ENCODE measurements at places on chromosomes 4 and X.

DNA sequence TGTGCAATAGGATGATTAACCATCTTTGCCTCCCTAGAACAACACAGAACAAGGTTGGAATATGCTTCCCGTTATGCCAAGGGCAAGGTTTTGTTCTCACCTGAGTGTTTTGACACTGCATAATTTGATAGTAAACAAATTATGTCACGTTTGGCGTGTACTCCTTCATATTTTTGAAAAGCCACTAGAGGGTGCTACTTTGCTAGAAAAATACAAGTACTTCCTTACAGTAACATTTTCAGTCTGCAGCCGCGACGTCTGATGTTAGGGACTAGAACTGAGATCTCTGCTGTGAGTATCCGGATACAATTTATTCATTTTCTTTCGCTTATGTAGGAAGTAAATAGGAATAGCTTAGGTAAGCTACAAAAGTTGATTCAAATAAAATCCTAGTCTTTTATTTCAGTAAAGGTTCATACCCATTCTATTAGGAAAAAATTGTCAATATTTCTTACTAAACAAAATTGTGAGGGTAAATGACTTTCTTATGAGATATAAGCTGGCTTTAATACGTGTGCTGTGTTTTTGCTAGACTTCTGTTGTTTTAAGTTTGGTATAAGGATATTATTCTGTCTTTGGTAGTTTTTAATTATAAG is 181.1 kb upstream of the WDFY3 start:
- peak; percentile 36 for DNase-seq

- DNase-seq, result no peak
Measured at GRCh38 chr4:147724468-147725201, 7.3 kb upstream of the ARHGAP10 start.

- no peak for DNase-seq
Measured at GRCh38 chr4:125319311-125319710, 4.6 kb downstream of the FAT4 start.

DNA sequence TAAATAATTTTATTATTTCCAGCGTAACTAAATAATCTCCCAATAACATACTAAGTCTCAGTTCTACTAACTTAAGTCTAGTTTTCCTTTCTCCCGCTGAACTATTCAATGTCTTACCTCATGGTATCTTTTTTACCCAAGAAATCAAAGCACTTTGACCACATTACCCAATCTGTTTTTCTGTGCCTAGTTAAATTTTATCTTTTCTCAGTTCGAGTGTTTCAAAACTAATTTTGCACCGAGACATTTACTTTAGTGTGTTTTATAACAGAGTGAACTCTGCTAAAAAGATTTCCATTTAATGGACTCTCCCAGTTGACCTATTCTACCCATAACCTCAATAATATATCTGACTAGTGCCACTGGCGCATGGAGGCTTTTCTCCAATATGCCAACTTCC is 67.6 kb upstream of the IRF2 start:
- DNase-seq, result no peak

GRCh38 chr4:81754169-81754568 is 282.5 kb upstream of the RASGEF1B start:
- DNase-seq, result no peak

- DNase-seq, result no peak
Measured at GRCh38 chrX:44474410-44474809, 68.2 kb downstream of the FUNDC1 start.

DNA sequence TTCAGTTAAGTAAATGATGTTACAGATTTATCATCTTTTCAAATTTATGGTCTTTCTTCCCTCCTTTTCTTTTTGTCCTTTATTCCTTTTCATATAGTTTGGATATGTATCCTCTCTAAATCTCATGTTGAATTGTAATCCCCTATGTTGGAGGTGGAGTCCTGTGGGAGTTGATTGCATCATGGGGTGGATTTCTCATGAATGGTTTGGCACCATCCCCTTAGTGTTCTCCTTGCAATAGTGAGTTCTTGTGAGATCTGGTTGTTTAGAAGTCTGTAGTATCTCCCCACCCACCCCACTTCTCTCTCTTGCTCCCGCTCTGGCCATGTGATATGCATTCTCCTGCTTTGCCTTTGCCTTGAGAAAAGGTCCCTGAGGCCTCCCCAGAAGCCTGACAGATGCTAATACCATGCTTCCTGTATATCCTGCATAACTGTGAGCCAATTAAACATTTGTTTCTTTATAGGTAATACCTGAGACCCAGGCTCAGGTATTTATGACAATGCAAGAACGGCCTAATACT is 236.7 kb downstream of the PRDM5 start:
- no peak for DNase-seq

DNA sequence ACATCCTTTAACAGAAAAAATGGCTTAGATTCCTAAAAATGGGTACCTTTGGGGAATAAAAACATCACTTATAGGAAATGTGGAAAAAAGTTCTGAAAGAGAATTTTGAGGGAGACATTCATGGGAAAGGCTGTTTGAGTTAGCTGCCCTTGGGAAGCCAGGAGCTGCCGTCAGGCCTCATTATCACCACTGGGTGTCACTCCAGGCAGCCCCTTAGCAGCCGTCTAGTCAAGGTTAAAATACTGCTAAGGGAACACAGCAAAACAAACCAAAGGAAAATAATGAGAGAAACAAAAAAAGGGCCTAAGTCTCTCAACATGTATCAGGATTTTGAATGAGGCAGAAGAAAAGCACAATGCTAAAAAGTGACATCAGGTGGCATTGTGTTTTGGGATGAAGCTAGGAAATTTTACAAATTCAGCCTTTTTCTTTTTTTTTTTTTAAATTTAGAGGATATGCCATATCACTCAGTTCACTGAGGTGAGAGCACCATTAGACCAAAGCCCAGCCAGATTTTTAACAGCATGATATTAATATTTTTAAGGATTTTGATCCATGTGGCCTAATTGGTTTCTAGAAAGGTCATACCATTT is 235.3 kb downstream of the GPAT3 start:
- peak; percentile 14 for DNase-seq

GRCh38 chrX:48976086-48976485 is 4.4 kb upstream of the KCND1 start:
- DNase-seq, result no peak

DNA sequence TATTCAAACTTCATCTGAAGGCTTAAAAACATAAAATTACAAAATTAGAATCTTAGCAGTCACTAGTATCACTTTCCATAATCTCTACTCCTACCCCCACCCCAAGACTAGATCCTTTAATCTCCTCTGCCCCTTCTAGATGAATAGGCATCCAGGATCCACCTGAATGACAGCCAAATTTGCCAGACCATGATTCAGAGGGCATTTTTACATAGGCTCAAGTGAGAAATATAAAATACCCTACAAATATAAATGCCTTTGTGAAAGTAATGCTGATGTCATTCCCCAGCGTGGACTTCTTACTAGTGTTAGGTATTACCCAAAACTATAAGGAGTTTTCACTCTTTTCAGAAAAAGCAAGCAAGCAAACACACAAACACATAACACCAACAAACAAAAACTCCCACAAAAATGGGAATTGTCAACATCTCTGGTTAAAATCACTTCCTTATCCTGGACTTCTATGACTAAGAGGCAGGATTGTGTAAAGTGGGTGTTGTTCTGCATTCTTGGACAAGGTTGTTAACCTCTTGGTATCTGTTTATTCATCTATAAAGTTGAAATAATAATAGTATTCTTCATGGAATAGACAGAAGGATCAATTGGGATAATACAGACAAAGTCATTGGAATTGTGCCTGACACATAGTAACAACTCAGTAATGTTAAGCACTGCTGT is 51.3 kb upstream of the TMPRSS11F start:
- no peak for DNase-seq

DNA sequence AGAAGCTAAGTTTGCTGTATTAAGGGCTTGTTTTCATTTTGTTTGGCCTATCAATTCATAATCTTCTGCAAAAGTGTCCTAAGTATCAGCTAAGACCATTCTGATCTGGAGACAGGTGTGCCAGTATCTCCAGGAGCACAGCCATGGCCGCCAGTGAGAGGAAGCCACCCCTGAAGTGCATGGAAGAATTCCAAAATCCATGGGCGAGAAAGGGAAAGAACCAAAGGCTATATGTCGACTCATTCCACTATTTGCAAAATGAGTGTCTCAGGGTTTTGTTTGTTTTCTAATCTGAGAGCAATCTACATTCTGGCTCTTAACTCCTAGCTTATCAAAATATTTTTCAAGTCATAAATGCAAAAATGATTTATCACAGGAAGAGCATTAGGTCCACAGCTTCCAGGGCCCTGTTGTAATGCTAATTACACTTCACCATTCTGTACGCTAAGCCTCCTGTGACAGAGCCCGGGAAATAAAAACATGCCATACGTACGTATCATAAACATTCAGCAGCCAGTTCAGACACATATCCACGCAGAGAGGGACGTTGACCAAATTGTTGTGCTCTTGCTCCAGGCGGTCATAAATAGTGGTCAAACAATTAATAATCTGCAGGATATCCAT is 137.3 kb upstream of the FTHL17 start:
- DNase-seq, result no peak

DNA sequence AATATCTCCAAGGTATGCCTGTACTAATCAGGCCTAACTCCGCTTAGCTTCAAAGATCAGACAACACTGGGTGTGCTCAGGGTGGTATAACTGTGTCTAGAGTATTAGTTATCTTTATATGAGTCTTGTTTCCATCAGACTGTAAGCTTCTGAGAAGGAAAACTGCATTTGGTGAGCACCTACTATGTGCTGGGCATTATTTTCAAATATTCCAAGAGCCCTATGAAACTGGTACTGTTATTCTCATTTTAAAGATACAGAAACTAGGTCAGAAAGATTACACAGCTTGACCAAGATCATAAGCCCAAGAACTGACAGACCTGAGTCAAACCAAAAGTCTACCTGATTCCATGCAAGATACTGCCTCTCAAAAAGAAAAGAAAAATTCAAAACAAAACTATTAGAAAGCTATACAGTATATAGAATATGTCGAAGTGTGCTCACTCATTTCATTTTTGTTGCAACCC is 44.4 kb downstream of the LRBA start:
- DNase-seq, result no peak

GRCh38 chrX:103919270-103919637 is 43.2 kb upstream of the TMSB15B start:
- DNase-seq, result no peak

DNA sequence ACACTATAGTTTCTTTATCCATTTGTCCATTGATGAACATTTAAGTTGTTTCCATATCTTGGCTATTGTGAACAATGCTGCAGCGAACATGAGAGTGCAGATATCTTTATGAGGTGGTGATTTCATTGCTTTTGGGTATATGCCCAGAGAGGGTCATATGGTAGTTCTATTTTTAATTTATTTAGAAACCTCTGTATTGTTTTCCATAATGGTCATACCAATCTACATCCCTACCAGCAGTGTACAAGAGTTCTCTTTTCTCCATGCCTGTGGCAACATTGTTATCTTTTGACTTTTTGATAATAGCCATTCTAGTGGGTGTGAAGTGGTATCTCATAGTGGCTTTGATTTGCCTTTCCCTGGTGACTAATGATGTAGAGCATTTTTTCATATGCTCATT is 48.8 kb downstream of the EDA start:
- DNase-seq, result no peak

GRCh38 chr4:140152013-140152703 is 1.8 kb downstream of the MAML3 start:
- DNase-seq, result no peak

- no peak for DNase-seq
Measured at GRCh38 chr4:108965016-108965415, 202.2 kb upstream of the ETNPPL start.

- no peak for DNase-seq
Measured at GRCh38 chr4:151260526-151260925, 16.4 kb upstream of the PRSS48 start.

DNA sequence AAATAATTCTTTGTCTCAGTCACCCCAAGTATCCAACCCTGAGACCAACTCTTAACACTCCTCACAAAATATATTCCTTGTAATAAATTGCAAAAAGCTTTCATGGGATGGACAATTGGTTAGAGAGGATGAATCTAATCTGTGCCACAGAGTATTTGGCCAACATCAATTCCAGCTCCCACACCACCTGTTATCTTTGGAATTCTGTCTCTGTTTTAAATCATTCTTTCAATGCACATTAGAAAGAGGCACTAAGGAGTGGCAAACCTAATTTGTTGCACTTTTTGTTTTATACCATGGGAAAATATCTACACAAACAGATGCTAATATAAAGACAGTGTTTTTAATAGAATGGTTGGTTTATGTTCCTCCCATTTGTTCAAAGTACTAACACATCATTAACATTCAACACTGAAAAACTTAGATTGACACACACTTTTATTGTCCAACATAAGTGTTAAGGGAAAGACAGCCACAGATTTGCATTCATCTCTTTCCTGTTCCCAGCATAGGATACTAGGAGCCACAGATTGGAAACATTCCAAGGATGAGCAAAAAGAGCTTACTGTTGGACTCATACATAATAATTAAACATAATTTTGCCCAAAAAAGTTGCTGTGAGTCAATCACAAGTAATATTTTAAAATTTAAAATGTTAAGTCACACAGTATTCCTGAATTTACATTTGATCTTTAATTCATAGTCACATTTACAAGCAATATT is 116.4 kb downstream of the PPA2 start:
- no peak for DNase-seq

DNA sequence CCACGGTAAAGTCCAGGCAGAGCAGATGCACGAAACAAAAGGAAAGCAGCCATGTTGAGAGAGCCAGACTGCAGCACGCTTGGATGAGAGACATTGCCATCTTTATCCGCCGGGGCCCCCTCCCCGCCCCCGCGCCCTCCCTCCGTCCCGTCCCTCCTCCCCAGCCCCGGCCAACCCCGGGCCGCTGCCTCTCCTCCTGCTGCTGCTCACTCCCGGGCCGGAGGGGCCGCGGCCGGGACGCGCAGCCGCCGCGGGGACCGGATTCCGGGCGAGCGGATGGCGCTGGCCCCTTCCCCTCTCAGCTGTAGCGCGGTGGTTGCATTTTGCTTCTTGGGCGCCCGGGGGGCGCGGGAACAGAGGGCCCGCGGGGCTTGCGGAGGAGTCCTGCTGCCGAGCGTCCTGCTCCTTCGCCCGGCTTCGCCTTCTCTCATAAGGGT is 542 bp downstream of the RNF150 start:
- no peak for DNase-seq
